Osteoblast (primary cell): ENCODE measurements at places on chromosomes 16 and 17. TPM values are rescaled to one million over a fixed set of nuclear protein-coding genes. Genes with fewer than 3 reads are reported as not detected.

Gene SEPTIN1
- total RNA-seq: 0.29 TPM in 1 of 2 replicates, not detected in the other

Gene EVI2B
- total RNA-seq: 4.0 and 6.2 TPM in 2 replicates

Gene RAPGEFL1
- total RNA-seq: 1.4 and 2.1 TPM in 2 replicates

Gene CCL1
- not detected in 2 replicates for total RNA-seq

Gene SPN
- total RNA-seq: under 0.01 TPM in 1 of 2 replicates, not detected in the other

Gene SRP68
- 22.7 and 25.3 TPM in 2 replicates for total RNA-seq

Gene QRICH2
- 2.9 and 3.6 TPM in 2 replicates for total RNA-seq

Gene MFSD6L
- total RNA-seq: not detected in 2 replicates

Gene DRC3
- total RNA-seq: 1.8 and 2.9 TPM in 2 replicates

Gene ASB16
- total RNA-seq: not detected in 2 replicates

Gene DRC7
- total RNA-seq: not detected in 2 replicates

Gene ZG16B
- 0.88 and 1.4 TPM in 2 replicates for total RNA-seq

Gene CES1
- 2.9 and 5.6 TPM in 2 replicates for total RNA-seq
